ENCODE measurements at places on chromosomes 2 and 18. TPM values are rescaled to one million over a fixed set of nuclear protein-coding genes. Genes with fewer than 3 reads are reported as not detected.
A peak's percentile ranks its signal among the peaks of the same experiment; 100 is the strongest.

DNA sequence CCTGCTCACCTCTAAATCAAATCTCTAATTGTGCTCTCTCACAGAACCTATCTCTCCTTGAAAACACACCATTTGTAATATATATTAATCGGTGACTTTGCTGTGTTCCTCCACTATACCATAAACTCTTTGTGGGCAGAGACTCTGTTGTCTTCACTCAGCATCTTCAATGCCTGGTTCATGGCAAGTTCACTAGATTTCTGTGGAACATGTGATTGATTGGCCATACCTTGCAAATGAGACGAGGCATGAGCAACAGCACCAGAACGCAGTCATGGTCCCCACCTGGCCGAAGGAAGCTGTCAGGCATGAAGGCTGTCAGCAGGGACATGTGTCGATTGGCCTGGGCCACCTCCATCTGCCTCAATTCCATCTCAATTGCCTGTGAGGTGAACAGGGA, 11.6 kb downstream of the DCTN1 start:
- no peak for DNase-seq
- no peak overlapping the region for H3K27ac ChIP-seq
- H3K27me3 ChIP-seq, result no peaks in the 10 kb centered on the region

- peak; percentile 71 for DNase-seq
- H3K4me1 ChIP-seq, result peaks cover 28% of the 10 kb centered on the region
- no peaks in the 10 kb centered on the region for H3K36me3 ChIP-seq
Measured at GRCh38 chr2:48414980-48415835, 114.7 kb upstream of the STON1 start.

GATA6 gene
- total RNA-seq, result 32.2 TPM

RHOB gene
- 191 TPM for total RNA-seq

All from upper lobe of right lung (tissue), 1 donor.